IPS-NIHi11 (cell line): ENCODE measurements at places on chromosomes 2 and 18.

DNA sequence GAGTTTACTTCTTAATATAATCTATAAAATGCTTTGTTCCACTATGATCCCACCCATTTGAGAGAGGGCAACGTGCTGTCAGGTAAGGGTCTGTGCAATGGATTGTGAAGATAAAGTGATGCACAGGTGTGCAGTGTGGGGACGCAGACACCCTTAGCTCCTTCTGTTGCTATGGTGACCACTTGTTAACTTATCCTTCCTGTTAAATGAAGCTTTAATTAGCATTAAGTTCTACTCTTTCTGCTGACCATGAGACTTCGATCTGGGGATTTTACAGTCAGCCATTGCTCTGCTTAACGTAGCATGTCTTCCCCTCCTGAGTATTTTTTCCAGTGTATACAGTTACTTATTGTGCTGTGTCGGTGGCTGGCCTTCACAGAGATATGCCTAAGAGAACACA is 23.1 kb upstream of the ALKAL2 start:
- DNase-seq: no peak

DNA sequence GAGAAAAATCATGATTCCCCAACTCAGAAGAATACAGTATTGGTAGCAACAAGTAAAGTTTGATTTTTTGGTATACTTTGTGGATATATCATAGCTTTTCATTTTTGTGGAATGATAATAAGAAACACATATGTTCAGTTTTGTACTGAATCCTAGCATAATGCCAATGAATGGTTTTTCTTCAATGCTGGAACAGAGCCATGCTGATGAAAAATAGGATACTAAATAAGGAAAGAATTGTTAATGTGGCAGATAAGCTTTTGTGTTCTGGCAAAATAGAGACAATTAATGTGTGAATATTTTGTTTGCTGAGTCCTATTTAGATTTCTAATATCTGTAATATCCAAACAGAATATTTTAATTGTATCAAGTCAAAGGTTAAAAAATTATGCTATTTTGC is 21.9 kb downstream of the CD28 start:
- no peak for DNase-seq

DNA sequence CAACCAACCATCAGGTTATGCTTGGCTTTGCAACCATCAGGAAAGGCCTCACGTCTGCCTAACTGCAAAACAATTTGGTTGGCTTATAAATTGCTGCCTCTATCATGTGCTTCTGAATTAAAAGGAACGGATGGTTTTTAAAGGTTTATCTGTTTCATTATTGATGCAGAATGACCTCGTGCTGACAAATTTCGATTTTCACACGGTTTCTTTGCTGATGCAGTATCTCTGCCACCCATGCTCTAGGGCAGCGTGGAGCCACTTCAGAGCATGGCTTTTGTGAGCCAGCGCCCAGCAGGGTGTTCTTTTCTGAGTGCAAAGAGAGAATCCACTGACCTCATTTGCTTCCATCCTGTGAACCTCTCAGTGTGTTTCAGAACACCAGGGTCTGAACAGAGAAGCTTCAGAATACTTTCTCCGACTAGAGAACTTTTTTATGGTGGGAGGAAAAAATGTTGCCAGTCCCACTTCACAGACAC is 143.1 kb upstream of the L3MBTL4 start:
- no peak for DNase-seq

DNA sequence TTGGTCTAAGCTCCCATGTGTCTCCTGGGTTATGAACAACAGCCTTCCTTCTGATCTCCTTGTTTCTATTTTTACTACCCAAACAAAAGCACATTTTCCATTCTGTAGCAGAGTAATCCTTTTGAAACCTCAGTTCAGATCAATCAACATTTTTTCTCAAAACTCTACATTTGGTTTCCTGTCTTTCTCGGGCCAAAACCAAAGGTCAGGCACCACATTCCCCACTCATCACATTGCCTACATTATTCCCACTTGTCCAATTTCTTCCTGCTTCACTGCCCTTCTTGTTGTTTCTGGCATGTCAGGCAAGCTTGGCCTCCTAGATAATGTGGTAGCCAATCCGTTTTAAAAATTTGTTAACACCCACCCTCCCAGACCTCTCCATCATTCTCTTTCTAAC is 196.8 kb downstream of the PPP1R1C start:
- no peak for DNase-seq

GRCh38 chr18:37173384-37173783 is 344.5 kb downstream of the KIAA1328 start:
- DNase-seq: no peak

DNA sequence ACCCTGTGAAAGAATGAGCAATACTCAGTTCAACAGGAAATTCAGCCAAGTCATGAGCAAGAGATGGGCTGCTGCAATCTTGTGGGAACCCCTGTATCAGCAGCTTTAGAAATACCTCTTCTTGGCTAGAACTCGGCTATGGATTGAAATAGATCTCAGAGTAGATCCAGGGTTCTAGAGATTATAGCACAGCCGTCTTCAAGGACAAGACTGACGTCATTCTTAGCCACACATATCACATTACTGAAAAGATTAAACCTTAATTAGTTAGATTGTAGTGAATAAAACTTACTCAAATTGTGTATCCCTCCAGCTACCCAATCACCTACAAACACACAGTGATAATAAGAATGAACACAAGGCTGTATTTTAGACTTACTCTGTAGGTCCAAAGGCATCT is 776.4 kb downstream of the EPHA4 start:
- no peak for DNase-seq

GRCh38 chr2:175187378-175187777 is 5.9 kb upstream of the ATP5MC3 start:
- DNase-seq: peak; percentile 16

- no peak for DNase-seq
Measured at GRCh38 chr18:30248056-30248455, 794.5 kb downstream of the DSC3 start.

DNA sequence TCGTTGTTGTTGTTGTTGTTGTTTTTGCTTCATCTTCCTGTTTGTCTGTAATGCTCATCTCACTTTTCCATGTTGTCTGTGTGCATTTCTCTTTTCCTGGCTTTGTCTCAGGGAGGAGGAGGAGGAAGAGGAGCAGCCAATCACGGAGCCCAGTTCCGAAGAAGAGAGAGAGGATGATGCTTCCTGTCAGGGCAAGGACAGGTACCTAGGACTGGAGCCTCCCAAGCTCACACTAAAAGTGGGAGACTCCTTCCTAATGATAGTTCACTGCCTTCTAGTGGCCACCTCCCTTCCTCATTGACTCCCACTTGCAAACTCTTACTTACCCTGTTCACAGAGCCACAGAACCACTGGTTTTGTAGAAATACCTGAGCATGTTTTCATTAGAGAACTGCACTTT is 179.6 kb downstream of the TPGS2 start:
- DNase-seq: no peak

- no peak for DNase-seq
Measured at GRCh38 chr2:49914281-49914680, 760.0 kb upstream of the FSHR start.

- DNase-seq: no peak
Measured at GRCh38 chr2:177887722-177888121, 184.9 kb downstream of the PDE11A start.

DNA sequence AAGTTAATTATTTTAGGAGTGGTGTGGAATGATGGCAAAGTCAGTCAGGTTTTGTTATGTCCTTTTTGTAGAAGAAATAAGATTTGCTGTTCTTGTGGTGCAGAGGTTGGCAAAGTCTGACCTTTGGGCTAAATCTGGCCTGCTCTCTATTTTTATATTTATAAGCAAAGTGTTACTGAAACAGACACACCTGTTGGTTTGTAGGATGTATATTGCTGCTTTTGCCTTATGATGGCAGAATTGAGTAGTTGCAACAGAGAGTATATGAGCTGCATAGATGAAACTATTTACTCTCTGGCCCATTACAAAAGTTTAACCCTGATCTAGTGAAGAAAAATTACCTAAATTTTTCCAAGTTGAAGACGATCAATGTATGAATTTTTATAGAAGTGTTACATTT is 34.1 kb upstream of the KCNJ13 start:
- no peak for DNase-seq

DNA sequence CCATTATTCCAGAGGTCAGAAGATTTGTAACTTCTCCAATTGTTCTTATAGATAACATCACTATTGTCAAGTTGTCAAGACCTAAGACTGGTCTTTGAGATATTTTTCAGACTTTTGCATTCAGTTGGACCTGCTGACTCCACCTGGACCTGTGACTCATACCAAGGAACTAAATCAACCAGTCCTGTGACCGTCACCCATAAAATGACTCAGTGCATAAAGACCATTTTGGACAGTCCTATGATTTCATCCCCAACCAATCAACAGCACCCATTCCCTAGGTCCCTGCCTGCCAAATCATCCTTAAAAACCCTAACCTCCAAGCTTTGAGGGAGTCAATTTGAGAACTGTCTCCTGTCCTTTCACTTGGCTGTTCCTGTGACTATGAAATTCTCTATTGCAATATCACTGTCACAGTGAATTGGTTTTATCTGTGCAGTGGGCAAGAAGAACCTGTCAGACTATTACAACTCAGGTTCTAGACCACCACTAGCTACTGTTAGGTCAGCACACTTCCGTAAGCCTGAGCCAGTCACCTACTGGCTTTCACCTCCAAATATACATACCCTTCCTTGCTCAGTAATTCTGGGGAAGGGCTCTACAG is 17.1 kb downstream of the DPP4 start:
- DNase-seq: no peak

DNA sequence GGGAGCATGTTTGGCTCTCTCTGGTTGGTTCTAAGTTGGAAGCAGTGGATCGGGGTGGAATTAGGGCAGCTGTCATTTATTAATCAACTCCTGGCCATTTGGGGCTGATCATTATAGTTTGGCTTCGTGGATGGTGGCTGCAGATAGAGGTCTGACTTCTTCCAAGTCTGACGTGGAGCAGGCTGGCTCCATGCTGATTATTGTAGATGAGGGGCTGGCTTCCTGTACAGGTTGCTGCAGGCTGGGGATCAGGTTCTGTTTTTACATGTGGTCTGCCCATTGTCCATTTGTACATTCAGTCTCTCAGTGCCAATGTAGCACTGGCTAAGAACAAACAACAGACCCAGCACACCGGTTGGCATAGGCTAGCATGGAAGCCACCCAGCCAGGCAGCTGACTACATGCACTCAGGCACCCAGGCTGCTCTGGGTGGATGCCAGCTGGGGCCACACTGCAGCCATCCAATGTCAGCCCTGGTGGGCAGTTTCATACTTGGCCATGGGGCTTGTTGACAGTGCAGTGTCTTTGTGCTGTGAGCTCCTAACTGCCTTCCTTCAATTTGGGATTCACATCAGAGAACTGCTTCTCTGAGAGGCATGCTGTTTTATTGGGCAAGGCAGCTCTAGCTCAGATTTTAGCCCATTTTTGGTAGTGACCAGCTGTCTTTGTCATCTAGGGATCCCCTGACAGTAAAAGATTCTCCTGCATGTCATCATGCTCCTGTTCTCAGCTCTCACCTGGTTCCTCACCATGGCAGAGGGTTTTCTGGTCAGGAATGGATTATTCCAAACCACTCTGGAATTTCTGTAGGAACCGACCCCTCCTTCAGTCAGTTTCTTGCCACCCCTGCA is 25.4 kb downstream of the NPAS2 start:
- DNase-seq: no peak

- no peak for DNase-seq
Measured at GRCh38 chr2:190517468-190517867, 17.1 kb downstream of the NEMP2 start.

DNA sequence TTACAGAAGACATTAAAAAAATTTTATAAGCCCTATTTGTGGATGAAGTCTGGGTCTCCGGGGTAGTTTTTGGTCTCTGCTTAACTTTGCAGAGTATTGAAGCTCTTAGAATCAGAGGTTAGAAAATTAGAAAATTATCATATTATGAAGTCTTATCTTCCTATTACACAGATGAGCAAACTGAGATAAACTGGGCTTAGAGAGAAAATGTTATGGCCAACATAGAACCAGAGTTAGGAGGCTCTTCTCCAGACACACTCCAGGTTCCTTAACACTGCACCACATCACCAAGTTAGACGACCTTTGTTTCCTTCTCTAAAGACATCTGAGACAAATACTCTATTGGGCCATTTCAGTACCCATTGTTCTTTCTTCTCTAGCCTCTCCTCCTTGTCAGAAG is 36.7 kb upstream of the NEB start:
- DNase-seq: no peak

GRCh38 chr2:64024259-64024949 is 5.2 kb upstream of the VPS54 start:
- no peak for DNase-seq

- no peak for DNase-seq
Measured at GRCh38 chr2:161133366-161133765, 26.9 kb upstream of the TANK start.

DNA sequence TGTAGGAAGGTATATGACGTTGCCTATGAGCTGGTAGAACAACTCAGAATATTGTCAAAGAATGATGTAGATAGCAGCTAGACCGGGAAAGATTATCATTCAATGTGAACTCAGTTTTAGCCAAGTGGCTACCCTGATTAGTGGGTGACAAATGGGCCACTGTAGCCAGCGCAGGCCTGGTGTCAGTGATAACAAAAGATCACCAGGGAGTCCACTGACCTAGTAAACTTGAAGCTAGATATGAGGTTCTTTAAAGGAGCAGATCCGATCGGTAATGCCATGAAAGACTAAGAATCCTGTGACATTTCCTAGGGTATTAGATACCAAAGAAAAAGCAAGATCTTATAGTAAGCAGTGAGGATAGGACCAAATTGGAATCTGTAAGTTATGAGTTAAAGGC is 180.9 kb downstream of the GCA start:
- no peak for DNase-seq

- no peak for DNase-seq
Measured at GRCh38 chr18:12043811-12044210, 49.8 kb upstream of the ANKRD62 start.
